Heart left ventricle (tissue), 16 donors: ENCODE measurements at places on chromosomes 12 and 14. TPM values are rescaled to one million over a fixed set of nuclear protein-coding genes. Genes with fewer than 3 reads are reported as not detected.

TPI1 gene
- total RNA-seq = 742 TPM

DNA sequence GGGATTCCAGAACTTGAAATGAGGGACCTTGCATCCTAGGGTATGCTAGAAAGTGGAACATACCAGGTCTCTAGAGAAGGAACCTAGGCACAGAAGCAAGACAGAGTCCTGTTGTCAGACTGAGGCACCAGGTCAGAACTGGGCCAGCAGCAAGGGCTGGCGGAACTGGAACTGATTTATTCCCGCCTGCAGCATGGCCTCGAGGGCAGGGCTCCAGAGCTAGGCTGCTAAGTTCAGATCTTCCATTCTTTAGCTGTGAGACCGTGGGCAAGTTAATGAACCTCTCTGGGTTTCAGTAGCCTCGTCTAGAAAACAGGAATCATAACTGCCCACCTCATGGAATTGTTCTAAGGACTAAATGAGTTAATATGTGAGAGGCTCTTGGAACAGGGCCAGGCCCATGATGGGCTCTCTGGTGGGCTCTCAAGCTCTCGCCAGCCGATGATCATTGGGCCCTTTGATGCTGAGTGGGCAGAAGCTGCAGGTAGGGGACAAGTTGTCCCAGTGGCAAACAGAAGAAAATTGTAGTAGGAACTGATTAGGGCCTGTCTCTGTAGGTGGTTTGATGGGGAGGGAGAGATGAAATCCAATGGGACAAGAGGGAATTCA is 199.8 kb downstream of the ZFP36L1 start:
- no peak for DNase-seq

WIF1 gene
- not detected for total RNA-seq

- no peak for DNase-seq
These were observed 235.8 kb upstream of the TMTC1 start for GRCh38 chr12:30019366-30020140.

DIO3 gene
- 0.48 TPM for total RNA-seq

- no peak for DNase-seq
These were observed 27.1 kb downstream of the KCTD10 start for GRCh38 chr12:109449845-109450532.

GRCh38 chr12:46005151-46005797 is 14.9 kb upstream of the SCAF11 start:
- no peak for DNase-seq

DNA sequence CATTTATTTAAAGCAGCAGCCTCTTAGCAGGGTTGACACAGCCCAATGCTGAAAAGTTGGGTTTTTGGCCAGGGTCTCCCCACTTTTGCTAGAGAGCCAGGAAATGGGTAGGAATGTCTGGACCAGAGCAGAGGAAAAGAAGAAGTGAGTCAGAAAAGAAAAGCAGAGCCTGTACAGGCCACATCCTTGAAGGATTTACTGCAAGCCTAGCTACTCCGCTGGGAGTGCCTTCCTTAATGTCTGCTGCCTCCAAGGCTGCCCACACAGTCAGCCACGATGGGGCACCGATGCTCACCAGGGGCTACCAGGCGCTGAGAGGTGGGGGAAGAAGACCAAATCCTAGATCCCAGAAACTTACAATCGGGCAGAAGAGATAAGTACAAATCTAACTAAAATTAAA is 139.2 kb downstream of the C12orf75 start:
- no peak for DNase-seq

ANO2 gene
- total RNA-seq = 6.6 TPM

DNA sequence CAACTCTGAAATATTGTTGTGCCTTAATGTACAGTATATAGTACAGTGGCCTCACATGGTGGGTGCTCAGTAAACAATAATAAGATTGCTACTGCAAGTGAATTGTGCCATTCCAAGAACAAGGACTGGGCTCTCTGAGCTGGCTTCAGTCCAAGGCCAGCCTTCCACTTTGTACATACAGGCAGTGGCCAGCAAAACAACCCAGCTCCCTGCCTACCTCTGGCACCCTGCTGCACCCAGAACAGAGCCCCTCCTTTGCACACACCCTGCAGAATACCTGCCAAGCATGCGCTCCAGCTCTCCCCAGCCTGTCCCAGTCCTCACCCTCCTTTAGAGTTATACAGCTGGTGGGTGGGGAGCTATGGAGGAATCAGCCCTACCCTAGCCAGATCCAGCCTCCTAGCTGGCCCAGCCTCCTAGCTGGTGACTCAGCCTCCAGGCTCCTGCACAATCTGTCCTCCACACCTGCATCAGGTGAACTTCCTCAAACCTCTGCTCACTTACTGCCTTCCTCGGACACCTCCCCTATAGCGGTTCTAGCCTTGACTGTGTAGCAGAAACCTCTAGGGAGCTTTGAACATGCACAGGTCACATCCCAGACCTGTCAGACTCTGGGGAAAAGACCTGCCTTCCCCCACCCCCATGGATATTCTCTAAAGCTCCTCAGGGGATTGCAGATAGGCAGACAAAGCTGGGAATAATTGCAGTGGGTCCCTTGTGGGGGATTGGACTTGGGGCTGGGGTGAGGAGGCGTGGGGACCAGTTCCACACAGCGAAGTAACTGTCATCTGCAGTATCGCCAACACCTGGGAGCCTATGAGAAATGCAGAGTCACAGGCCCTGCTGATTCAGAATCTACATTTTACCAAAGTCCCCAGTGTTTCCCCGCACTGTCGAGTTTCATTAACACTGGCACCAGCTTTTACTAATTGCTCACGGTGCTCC is 17.9 kb downstream of the ZDHHC22 start:
- DNase-seq = peak; percentile 48

UNC79 gene
- total RNA-seq = 0.50 TPM

DNA sequence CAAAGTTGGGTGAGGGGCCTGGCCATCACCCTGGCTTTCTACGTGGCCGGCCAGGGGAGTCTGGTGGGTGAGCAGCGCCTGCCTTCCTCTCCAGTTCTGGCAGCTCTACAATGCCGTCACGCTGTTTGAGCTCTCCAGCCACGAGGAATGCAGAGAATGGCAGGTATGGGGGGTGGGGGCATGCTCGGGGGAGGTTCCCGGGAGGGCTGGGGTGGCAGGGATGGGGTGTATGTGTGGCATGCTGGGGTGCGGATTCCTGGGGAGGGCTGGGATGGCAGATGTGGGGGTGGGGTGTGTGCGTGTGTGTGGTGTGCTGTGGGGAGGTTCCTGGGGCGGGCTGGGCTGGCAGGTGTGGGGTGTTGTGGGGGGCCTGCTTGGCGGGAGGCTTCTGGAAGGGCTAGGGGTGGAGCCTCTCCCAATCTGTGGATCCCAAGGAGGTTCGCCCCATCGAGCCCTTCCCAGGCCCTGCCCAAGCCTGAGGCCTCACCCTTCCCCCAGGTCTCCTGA is 18.5 kb downstream of the RHOF start:
- DNase-seq = no peak

HOXC10 gene
- not detected for total RNA-seq

DNA sequence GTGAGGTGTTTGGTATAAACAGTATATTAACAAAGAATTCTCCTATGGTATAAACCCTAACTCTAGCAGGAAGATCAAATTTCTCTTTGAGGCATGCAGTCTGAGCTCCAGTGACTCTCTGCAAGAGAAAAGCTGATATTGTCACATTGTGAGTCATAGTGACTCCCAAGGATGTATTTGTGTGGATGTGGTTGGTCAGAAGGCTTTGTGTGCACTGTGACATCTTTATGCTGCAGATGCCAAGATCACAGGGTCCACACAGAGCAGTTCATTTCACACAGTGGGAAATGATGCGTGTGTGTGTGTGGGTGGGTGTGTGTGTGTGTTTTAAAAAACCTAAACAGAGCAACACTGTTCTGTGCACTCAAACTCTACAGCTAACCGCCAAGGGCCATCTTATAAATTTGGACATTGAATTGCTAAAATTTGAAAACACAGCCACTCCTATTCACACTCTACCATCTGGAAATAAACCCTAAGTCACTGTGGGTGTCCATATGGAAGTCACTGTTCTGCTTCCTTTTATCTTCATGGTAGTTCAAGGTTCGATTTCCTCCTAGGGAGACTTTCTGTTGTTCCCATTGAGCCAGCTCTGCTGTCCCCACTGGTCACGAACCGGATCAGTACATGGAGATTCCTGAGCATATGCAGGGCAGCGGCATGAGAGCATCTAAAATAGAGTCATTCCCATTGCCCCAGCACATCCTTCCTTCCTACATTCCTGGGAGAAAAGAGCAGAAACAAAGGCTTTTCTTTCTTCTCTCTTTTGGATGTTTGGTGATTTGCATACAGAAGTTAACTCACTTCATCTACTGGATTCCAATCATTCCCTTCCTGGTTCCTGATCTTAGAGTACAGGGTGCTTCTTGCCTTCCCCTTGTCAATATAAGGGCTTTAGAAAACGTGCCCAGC is 727.6 kb downstream of the DIO2 start:
- DNase-seq = no peak

DNA sequence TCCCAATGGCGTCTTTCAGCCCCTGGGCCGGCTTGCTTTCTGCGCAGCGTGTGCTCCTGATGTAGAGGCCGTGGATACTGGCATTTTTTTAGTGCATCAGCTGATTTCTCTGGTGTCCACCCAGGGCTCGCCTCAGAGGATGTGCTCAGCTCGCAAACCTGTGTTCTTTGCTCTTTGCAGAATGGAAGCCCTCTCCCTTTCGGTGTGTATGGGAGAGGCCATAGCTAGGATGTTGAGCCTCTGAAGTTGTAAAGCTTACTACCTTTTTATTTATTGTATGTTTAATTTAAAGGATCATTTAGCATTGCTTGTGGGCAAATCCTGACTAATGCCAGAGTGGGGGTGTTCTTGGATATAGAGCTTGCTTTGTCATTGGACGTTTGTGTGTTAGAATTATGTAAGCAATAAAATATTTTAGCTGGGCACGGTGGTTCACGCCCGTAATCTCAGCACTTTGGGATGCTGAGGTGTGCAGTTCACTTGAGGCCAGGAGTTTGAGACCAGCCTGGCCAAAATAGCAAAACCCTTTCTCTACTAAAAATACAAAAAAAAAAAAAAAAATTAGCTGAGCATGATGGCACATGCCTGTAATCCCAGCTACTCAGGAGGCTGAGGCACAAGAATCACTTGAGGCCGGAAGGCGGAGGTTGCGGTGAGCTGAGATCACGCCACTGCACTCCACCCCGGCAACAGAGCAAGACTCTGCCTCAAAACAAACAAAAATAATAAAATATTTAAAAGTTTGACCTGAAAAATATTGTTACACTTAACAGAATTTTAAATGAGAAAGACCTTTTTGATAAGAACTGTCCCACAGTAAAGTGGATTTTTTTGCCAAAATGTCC is 52.6 kb upstream of the MMP17 start:
- DNase-seq = no peak

ZNF384 gene
- 24.2 TPM for total RNA-seq

GRCh38 chr12:18476861-18477260 is 215.5 kb downstream of the PIK3C2G start:
- no peak for DNase-seq

DNA sequence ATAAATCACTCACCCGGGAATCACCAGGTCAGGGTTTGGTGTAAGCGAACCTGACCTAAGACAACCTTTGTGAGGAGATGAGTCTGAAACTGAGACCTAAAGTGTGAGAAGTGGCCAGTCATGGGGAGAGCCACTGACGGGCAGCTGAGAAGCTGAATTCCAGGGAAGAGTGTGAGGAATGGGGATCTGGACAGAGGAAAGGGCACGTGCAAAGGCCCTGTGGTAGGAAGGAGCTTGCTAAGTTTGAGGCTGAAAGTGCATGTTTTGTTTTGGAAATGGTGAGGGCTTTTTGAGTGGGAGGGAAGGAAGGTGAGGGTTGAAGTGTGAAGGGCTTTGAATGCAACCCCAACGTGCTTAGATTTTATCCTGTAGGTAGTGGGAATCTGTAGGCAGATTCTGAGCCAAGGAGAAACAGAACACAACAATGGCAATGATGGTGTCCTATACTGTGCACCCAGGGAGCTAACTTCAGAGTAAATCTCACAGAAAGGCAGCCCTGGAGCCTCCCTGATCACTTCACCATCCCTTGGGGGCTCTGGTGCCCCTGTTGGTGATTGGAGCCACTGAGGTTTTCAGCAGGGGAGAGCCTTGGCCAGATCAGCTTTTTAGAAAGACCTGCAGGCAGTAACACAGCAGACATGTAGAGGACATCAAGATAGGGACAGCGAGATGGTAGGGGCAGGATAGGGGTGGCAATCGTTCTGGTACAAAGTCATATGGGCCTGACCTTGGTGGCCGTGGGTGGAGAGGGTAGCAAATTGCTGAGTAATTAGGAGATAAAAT is 37.5 kb upstream of the CHGA start:
- DNase-seq = no peak

DNA sequence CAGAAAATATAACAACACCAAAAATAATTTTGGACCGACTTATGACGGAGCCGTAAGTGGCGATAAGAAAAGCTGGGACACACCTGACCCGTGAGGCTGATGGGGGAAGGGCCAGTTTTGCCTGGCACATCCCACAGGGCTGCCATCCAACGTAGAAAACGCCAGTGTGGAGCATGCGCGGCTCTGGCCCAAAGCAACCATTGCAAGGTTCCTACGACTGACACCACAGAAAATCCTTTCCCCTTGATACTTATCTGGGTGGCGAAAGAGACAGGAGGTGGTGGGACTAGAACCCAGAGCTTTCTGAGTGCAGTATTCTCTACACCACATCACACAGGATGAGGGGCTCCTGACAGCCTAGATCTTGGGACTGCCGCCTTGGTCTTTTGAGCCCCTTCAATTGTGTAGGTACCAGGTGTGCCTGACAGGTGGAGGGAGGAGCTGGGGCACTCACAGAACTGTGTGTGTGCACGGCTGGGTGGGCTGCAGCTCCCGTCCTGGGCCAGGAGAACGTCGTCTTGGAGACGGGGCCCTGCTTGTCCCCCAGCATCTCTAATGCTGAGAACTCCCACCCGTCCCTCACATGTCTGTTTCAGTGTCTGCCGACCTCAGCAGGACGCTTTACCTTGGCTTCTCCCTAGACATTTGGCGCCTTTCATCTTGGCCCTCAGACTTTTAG is 17.4 kb upstream of the CACNA2D4 start:
- DNase-seq = no peak

DNA sequence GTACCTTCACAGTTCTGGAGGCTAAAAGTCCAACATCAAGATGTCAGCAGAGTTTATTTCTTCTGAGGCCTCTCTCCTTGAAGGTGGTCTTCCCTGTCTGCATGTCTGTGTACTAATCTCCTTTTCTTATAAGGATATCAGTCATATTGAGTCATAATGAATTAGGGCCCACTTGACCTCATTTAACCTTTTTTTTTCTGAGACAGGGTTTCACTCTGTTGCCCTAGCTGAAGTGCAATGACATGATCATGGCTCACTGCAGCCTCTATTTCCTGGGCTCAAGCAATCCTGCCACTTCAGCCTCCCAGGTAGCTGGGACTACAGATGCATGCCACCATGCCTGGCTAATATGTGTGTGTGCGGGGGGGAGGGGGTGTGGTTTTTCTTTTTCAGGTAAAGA is 41.7 kb downstream of the PPM1H start:
- no peak for DNase-seq

TAS2R43 gene
- total RNA-seq = not detected

GRCh38 chr12:98399532-98399931 is 115.9 kb upstream of the TMPO start:
- DNase-seq = peak; percentile 31

UBE3B gene
- 62.8 TPM for total RNA-seq

DNA sequence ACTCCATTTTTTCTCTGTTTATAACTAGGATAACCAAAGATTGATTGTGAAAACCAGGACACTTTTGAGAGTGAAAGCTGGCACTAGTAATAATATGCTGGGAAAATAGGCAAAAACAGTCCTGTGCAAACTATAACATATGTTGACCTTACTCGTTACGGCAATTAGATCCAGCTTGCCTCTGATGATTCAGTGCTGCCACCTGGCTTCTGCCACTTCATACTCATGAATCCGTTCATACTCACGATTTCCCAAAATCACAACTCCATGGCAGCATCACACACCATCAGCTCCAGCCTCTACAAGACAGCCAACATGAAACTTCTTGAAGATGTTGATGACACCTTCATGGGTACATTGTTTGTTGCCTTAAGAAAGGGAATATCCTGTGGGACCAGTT is 49.1 kb upstream of the CAND1 start:
- DNase-seq = no peak
